ENCODE measurements at places on chromosomes 7 and 10. TPM values are rescaled to one million over a fixed set of nuclear protein-coding genes. Genes with fewer than 3 reads are reported as not detected.

KCNK18 gene
- not detected for total RNA-seq

NEURL1 gene
- total RNA-seq: 0.14 TPM

SLC13A1 gene
- total RNA-seq: not detected

SUN3 gene
- not detected for total RNA-seq

PNLIPRP3 gene
- total RNA-seq: not detected

C10orf71 gene
- 136 TPM for total RNA-seq

OR6V1 gene
- total RNA-seq: not detected

ANKRD30A gene
- not detected for total RNA-seq

ATP5MK gene
- total RNA-seq: 1,231 TPM

UPK3BL1 gene
- total RNA-seq: 14.5 TPM

C10orf120 gene
- total RNA-seq: not detected

CCL26 gene
- 0.49 TPM for total RNA-seq

TLX1 gene
- not detected for total RNA-seq

CCDC186 gene
- 18.8 TPM for total RNA-seq

LYZL1 gene
- total RNA-seq: not detected

NKX2-3 gene
- not detected for total RNA-seq

HOXA6 gene
- not detected for total RNA-seq

GRID1 gene
- total RNA-seq: 1.6 TPM

HOXA11 gene
- not detected for total RNA-seq

MTURN gene
- 21.3 TPM for total RNA-seq

ECHDC3 gene
- 88.5 TPM for total RNA-seq

Data from left ventricle myocardium inferior (tissue), 1 donor.